Right lobe of liver (tissue), 6 donors: ENCODE measurements at places on chromosomes 1 and 21. TPM values are rescaled to one million over a fixed set of nuclear protein-coding genes. Genes with fewer than 3 reads are reported as not detected.
A peak's percentile ranks its signal among the peaks of the same experiment; 100 is the strongest.

Gene LCE2C
- total RNA-seq, result not detected

Gene CNIH4
- total RNA-seq, result 19.5 TPM

- DNase-seq, result peak; percentile 80
Observed at GRCh38 chr1:15411593-15412137, 2.0 kb downstream of the EFHD2 start.

Gene ASPM
- 3.6 TPM for total RNA-seq

Gene C1orf167
- total RNA-seq, result not detected

Gene EBNA1BP2
- total RNA-seq, result 108 TPM

GRCh38 chr1:243335292-243335691 is 79.5 kb downstream of the SDCCAG8 start:
- DNase-seq, result no peak

GRCh38 chr1:234898455-234899033 is 230.1 kb downstream of the TOMM20 start:
- no peak for DNase-seq

GRCh38 chr1:3462356-3463012 is 8.0 kb downstream of the ARHGEF16 start:
- DNase-seq, result no peak

Gene SFPQ
- total RNA-seq, result 69.3 TPM

Gene MARK1
- total RNA-seq, result 0.10 TPM

Gene PGM1
- 218 TPM for total RNA-seq

Gene SGIP1
- total RNA-seq, result 0.09 TPM

- no peak for DNase-seq
Observed at GRCh38 chr1:18415448-18416027, 65.2 kb upstream of the KLHDC7A start.

Gene SYT14
- not detected for total RNA-seq

DNA sequence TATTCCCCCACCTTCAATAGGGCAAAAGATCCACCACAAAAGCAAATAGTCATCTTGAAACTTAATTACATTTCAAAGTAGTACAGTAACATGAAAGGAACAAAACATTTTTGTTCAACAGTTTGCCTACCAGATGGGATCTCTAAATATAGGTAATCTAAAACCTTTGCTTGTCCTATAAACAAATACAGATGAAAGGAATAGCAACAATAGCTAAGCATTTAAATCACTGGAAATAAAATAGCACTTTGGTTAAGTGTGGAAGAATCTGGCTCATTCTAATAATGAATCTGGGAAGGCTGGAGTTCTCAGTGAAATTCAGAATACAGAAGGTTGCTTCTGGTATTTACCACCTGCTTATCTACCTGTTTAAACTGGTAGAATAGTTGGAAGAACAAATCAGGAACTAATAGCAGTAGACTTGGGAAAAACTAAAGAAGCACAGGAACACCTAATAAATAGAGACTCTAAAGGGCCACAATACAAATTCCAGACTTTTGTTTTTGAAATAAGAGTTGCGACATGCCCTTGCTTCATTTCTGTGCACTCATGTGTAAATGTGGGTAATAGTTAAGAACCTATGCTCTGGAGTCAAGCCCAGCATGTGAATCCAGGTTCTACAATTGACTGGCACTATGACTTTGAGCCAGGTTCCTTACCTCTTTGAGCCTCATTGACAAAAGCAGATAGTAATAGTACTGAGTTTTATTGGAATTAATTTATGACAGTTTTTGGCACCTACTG is 2.3 kb upstream of the LYPLAL1 start:
- peak; percentile 58 for DNase-seq

DNA sequence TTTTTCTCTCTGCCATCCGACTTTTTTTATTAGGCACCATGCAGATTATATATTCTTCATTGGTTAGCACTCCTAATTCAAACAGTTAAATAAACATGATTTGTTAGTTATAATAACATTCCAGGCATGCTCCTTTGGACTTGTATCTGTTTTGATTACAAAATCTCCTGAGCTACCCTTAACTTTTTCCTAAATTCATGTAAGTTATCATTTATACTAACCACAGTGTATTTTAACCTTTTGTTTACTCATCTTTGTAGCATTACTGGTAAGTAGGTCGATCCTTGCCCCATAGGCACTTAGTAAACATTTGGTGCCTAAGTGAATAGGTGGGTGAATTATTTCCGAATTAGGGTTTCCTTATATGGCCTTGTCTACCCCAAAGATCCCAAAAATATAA is 43.8 kb downstream of the MIER1 start:
- no peak for DNase-seq

Gene SYT2
- not detected for total RNA-seq

- no peak for DNase-seq
Observed at GRCh38 chr21:34199121-34199910, 125.9 kb downstream of the MRPS6 start.

- no peak for DNase-seq
Observed at GRCh38 chr1:115136706-115137105, 47.4 kb upstream of the TSPAN2 start.

Gene REG4
- not detected for total RNA-seq

DNA sequence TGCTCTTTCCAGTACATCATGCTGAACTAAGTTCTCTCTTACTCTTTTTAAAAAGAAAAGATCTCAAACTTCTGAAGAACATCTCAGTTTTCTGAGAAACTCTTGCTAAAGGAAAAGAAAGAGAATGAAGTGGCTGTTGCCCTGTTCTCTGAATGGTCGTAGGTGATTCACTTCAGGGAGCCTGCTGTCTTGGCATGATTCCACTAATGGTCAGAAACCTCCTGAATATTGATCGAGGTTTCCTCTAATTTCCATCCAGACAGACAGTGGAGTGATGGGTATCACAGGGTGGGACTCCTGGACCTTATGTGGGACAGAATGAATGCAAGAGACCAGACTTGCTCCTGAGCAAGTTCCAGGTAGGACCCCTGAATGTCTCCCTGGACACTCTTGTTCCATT is 2.5 kb downstream of the FCRL2 start:
- no peak for DNase-seq

Gene TMPRSS2
- total RNA-seq, result 47.3 TPM

Gene TCHHL1
- not detected for total RNA-seq

- DNase-seq, result no peak
Observed at GRCh38 chr1:79059341-79059740, 52.8 kb upstream of the ADGRL4 start.

Gene CD5L
- 10.6 TPM for total RNA-seq

Gene DENND1B
- 8.9 TPM for total RNA-seq

DNA sequence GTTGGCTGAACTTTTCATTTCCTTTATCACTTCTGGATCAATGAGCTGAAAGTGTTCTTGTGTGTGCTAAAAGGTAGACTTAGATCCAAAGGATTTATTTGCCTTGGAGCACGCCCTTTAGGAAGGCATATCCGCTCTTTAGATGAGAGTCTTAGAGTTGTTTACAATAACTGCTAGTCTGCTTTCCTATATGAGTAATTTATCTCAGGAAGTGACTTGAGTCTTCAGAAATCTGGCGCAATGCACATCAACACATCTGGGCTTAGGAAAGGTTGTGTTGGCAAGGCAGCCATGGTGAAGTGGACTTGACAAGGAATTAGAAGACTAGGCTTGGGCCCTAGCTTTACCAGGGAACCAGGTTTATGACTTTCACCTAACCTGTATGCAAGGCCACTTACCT is 204.1 kb upstream of the PTGFR start:
- no peak for DNase-seq

DNA sequence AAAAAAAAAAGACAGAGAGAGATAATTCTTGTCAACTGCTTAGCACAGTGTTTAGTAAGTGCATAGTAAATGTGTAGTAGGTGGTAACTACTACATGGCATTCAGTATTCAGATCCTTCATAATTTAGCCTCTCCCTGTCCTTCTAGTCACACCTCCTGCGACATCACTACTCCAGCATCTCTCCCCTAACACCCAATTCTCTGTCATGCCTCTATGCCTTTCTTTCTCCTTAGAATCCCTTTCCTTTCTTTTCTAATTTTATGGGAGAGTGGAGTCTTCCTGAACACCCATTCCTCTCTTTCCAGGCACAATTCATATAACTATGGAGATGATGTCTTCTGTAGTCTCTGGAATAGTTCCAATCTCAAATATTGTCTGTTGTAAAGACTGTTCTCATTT is 3.9 kb upstream of the VPS72 start:
- no peak for DNase-seq

DNA sequence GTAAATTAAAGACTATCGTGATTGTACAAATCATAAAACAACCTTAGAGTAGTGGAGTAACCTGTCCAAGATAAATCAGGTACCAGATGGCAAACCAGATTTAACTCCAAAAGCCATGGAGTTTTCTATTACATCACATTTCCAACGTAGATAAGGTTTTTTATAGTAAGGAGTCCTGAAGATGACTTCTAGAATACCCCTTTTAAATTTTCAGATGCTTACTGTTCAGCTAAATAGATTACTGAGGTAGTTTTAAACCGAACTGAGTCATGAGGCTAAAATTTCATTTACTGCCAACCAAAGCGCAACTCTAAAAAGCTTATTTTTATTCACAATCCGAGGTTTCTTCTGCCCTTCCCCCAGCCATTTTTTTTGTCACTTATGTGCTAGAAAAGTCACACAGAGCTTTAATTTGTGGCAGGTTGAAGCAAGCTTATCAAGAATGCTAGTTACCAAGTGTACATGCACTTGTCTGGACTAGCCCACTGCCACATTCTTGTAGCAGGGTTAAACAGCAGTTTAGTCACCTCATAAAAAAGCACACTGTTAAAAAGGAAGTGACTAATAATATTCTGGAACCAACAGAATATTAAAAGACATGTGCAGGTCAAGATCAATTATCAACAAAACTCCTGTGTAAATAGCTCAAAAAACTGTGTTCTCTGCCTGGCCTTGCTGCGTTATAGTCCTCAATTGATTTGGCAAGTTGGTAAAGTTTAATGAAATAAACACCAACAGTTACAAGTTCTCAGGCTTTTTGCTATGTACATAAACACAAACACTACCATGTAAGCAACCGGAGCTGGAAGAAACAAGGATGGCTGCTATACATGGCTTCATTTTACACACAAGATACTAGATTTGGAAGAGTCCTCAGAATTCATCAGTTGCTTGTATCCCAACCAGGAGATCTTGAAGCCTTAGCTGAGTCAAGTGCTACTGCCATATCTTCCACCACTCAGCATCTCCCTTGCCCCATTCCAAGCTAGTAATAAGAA is 180.3 kb upstream of the DMRTA2 start:
- no peak for DNase-seq
